ENCODE measurements at places on chromosomes 12 and 14.

GRCh38 chr12:53752621-53753020, 842 bp upstream of the CISTR start:
- no peak for DNase-seq

- no peak for DNase-seq
Measured at GRCh38 chr14:102857444-102857843, 65.0 kb upstream of the AMN start.

DNA sequence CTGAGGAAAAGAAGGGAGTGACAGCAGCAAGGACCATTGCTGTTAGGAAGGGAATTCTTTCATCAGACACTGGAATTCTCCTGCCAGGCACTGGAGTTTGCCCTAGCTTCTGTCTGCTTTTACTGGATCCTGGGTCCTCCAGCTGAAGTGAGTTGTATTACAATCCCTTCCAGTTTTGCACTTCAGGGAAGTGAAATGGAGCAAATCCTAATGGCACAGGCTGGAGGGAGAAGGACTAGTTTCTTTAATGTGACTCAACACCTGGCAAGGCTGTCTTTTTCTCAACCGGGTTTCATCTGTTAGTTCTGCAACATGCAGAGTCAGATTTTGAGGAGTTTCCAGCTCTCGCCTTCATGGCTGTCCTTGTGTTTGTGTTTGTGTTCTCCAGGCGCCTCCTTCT, 45.8 kb downstream of the ETV6 start:
- DNase-seq, result no peak

GRCh38 chr12:47131011-47131410, 51.3 kb upstream of the AMIGO2 start:
- DNase-seq, result no peak

DNA sequence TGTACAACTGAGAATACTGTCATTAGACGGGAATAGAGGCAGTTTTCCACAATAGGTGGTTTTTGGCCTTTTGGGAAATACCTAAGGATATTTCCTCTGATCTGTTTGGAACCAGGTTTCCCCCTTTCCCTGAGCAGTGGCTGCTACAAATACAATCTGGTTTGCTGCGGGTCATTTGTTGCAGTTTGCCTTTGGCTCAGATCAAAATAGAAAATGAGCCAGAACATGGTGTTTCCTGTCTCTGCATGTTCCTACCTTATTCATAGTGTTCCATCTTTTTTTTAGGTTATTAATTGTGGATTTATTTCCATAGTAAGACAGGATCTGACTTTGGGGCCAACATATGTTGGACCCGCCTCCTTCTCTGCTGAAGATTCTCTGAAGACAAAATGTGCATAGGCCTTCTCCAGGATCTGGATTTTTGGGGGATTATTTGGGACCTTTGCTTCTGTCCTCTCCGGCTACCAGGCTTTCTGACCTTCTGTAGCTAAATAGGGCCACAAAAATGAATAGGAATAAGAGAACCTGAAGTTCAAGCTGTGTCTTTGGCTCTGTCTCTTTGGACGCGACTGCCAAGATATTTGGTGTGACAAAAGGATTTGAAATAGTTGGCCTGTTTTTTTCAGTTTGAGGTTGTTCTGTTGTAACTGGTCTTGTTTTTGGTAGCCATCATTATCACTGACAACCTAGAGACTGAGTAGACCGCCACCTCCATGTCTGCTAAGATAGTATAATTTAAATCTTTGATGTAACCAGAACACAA, 146.9 kb downstream of the PRKCH start:
- DNase-seq, result no peak

DNA sequence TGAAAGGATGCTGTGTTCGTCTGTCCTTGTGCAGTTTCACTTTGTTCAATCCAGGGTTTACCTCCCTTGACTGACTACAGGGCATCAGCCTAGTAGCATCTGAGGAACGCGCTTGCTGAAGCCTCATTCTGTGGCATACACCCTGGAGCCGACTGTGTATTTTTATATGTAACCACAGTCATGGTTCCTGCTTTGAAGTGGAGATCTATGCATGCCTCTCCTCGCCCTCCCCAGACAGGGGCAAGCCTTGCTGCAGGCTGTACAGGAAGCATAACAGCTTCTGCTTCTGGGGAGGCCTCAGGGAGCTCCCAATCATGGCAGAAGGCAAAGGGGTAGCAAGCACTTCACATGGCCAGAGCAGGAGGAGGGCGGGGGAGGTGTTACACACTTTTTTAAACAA, 262.1 kb downstream of the BCL11B start:
- DNase-seq, result no peak

- DNase-seq, result no peak
Measured at GRCh38 chr14:96407935-96408570, 16.1 kb downstream of the AK7 start.

DNA sequence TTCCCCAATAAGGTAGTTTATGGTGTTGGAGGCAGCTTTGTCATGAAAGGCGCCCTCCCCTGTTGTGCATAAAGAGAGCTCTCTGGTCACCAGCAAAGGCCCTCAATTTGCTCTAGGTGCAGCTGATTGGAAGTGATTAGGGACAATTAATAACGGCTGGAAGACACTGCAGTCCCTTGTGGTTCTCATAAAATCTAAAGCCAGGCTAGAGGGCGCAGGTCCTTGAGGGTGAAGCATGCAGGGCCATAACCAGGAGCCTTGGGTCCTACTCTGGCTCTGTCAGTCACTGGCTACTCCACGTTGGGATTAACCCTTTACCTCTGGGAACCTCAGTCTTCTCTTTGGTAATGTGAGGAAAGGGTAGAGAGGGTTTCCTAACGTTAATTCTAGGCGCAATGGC, 1.9 kb downstream of the DAAM1 start:
- DNase-seq, result peak; percentile 6

Measured in neural crest cell (in vitro differentiated cells).